ENCODE measurements at places on chromosomes 4 and X.

DNA sequence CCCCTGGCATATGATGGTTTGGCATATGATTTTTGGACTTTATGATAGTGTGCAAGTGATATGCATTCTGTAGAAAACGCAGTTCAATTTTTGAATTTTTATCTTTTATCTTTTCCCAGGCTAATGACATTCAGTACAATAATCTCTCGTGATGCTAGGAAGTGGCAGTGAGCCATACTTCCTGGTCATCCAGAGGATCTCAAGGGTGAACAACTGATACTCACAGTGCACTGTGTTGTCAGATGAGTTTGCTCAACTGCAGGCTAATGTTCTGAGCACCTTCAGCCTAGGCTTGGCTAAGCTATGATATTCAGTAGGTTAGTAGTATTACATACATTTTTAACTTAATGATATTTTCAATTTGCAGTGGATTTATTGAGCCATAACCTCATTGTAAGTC, 405.3 kb downstream of the PCDH7 start:
- no peaks in the 10 kb centered on the region for H3K36me3 ChIP-seq
- H3K27me3 ChIP-seq: no peaks in the 10 kb centered on the region
- no peak for DNase-seq
- no peaks in the 10 kb centered on the region for H3K4me1 ChIP-seq
- H3K27ac ChIP-seq: no peak overlapping the region

GRCh38 chrX:54066841-54067240, 22.6 kb upstream of the PHF8 start:
- no peak for DNase-seq
- no peak overlapping the region for H3K27ac ChIP-seq
- H3K4me1 ChIP-seq: no peaks in the 10 kb centered on the region
- H3K36me3 ChIP-seq: no peaks in the 10 kb centered on the region
- no peaks in the 10 kb centered on the region for H3K27me3 ChIP-seq
- H3K4me3 ChIP-seq: no peak overlapping the region

DNA sequence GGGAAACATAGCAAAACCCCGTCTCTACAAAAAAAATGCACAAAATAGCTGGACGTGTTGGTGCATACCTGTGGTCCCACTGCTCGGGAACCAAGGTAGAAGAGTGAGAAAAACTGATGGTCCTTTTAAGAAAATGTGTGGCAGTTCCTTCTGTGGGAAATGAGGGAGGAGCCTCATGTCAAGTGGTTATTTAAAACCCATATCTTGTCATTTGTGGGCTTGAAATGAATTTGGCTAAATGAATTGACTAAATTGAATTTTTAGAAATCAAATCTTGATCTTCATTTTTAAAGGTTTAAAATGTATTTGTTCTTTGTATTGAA, 16.2 kb upstream of the LAMP2 start:
- H3K4me3 ChIP-seq: peak overlapping the region; percentile 63
- H3K27me3 ChIP-seq: no peaks in the 10 kb centered on the region
- H3K36me3 ChIP-seq: no peaks in the 10 kb centered on the region
- peak overlapping the region; percentile 93 for H3K27ac ChIP-seq
- DNase-seq: peak; percentile 10

GRCh38 chrX:68432648-68433047, 647 bp downstream of the OPHN1 start:
- H3K27me3 ChIP-seq: no peaks in the 10 kb centered on the region
- DNase-seq: no peak
- H3K27ac ChIP-seq: no peak overlapping the region
- no peaks in the 10 kb centered on the region for H3K4me1 ChIP-seq

GRCh38 chrX:133307637-133308498, 89.7 kb upstream of the TFDP3 start:
- H3K27me3 ChIP-seq: no peaks in the 10 kb centered on the region
- H3K36me3 ChIP-seq: no peaks in the 10 kb centered on the region
- no peak overlapping the region for H3K4me3 ChIP-seq

- H3K4me1 ChIP-seq: no peaks in the 10 kb centered on the region
- no peak overlapping the region for H3K4me3 ChIP-seq
- no peak for DNase-seq
- H3K27me3 ChIP-seq: no peaks in the 10 kb centered on the region
- H3K36me3 ChIP-seq: no peaks in the 10 kb centered on the region
Measured at GRCh38 chr4:74456849-74457395, 12.0 kb downstream of the AREG start.

GRCh38 chrX:54479136-54480111, 16.6 kb downstream of the FGD1 start:
- no peak overlapping the region for H3K27ac ChIP-seq
- no peaks in the 10 kb centered on the region for H3K27me3 ChIP-seq
- DNase-seq: no peak
- H3K36me3 ChIP-seq: no peaks in the 10 kb centered on the region
- no peak overlapping the region for H3K4me3 ChIP-seq

- no peak for DNase-seq
- H3K27ac ChIP-seq: no peak overlapping the region
- no peaks in the 10 kb centered on the region for H3K27me3 ChIP-seq
- H3K4me1 ChIP-seq: no peaks in the 10 kb centered on the region
- no peak overlapping the region for H3K4me3 ChIP-seq
- no peaks in the 10 kb centered on the region for H3K36me3 ChIP-seq
Measured at GRCh38 chr4:85113706-85114105, 147.2 kb upstream of the WDFY3 start.

DNA sequence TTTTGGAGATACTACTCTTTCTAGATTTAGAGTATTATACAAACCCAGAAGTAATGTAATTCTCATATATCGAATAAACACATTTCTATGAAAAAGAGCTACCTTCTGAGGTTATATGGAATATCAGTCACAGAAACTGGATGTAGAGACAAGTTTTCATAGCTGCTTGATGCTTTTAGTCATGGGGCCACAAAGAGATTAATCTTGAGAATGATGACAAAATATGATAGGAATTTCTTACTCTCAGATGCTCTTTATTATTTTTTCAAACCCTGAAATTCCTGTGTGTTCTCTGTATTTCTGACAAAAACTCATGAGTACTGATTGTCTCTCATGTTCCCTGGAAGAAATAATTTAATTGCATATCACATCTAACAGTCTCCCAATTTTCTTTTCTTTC, 662.5 kb downstream of the RAPGEF2 start:
- no peak overlapping the region for H3K27ac ChIP-seq
- DNase-seq: no peak
- no peak overlapping the region for H3K4me3 ChIP-seq
- no peaks in the 10 kb centered on the region for H3K4me1 ChIP-seq
- no peaks in the 10 kb centered on the region for H3K36me3 ChIP-seq
- H3K27me3 ChIP-seq: no peaks in the 10 kb centered on the region

GRCh38 chr4:153223427-153223801, 19.2 kb downstream of the TRIM2 start:
- no peak overlapping the region for H3K4me3 ChIP-seq
- no peak overlapping the region for H3K27ac ChIP-seq
- H3K36me3 ChIP-seq: no peaks in the 10 kb centered on the region
- DNase-seq: no peak
- peaks cover 13% of the 10 kb centered on the region for H3K4me1 ChIP-seq
- no peaks in the 10 kb centered on the region for H3K27me3 ChIP-seq

DNA sequence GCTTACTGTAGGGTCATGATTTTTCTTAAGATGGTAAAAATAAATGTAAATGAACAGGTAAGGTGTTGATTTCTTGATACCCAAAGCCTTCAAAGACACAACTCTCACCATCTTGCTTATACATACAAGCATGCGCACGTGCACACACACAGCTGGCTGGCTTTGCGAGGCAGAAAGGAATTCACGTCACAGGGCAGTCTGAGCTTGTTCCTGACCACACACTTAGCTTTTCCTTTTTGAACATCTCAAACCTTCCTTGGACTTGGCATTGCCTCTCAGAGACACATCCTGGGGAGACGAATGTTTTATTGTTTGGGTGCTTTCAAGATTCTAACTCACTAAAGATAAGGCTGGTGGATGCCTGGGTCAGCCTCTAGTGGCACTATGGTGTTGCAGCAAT, 175.0 kb downstream of the NHS start:
- H3K36me3 ChIP-seq: no peaks in the 10 kb centered on the region
- no peaks in the 10 kb centered on the region for H3K4me1 ChIP-seq
- H3K27ac ChIP-seq: no peak overlapping the region
- no peak overlapping the region for H3K4me3 ChIP-seq
- DNase-seq: no peak
